Stimulated activated CD4-positive, alpha-beta T cell treated with anti-CD3 and anti-CD28 coated beads, TNF-alpha, amount 100 ng/mL, for 24 hours (primary cell): ENCODE measurements at places on chromosomes 2 and 18.

- DNase-seq: no peak
Observed at GRCh38 chr18:67672155-67672554, 155.6 kb upstream of the DSEL start.

DNA sequence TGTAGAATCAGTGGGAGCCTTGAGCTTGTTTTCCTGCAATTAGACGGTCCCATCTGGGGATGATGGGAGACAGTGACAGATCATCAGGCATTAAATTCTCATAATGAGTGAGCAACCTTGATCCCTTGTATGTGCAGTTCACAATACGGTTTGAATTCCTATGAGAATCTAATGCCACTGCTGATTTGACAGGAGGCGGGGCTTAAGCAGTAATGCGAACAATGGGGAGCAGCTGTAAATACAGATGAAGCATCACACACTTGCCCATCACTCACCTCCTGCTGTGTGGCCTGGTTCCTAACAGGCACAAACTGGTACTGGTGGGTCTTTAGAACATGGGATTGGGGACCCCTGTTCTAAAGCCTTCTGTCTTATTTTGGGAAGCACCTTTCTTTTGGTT, 17.9 kb upstream of the NYAP2 start:
- DNase-seq: no peak

GRCh38 chr2:26634636-26635230, 6.4 kb downstream of the CIB4 start:
- no peak for DNase-seq

- DNase-seq: no peak
Observed at GRCh38 chr2:232839411-232840079, 30.5 kb upstream of the SNORC start.

- DNase-seq: no peak
Observed at GRCh38 chr2:131724019-131724418, 196.3 kb downstream of the CCDC74A start.
